CD4-positive, alpha-beta T cell (primary cell): ENCODE measurements at places on chromosomes 7 and 10.

- DNase-seq, result no peak
Measured at GRCh38 chr10:71964743-71965515, 734 bp downstream of the CHST3 start.

- no peak for DNase-seq
Measured at GRCh38 chr7:117685795-117686194, 187.4 kb downstream of the CTTNBP2 start.

DNA sequence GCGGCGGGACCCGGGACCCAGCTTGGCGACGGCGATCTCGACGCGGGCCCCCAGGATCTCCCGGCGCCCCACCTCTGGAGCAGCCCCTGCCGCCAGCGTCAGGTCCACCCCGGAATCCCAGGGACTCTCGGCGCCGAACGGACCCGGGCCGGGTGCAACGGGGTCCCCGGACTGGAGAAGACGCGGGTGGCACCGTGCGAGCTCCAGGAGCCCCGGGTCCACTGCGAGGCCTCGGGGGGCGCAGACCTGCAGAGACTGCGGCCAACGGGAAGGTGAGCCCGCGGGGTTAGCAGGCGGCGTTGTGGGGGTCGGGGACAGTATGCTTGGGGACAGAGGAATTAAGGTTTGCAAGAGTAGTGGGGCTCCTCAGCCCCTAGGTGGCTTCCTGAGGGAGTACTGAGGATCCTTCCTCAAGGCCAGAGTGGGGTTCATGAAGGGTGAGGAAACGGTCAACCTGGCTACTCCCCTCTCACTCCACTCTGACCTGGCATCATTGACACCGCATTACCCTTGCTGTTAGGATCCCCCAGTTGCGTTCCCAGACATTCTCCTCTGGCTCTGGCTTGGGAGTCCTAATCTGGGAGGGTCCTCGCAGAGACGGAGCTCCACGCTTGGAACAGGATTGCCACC is 353 bp downstream of the EPHB6 start:
- no peak for DNase-seq

DNA sequence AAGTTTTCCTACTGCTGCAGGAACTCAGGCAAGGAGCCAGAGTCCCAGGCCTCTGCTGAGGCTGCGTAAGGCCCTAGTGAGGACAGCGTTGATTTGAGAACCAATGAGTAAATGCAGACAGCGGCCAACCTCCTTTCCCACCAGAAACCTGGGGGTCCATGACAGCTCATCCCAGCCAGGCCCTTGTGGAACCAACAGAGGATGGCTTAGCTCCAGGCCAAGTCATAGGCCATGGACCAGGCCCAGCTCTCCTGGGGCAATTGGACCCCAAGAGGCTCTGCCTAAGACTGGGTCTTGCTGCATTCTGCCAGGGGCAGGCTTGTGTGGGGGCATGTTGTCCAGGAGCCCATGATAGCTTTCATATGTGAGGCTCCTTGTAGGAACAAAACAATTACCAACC is 65.4 kb upstream of the PPP1R3C start:
- no peak for DNase-seq

GRCh38 chr10:88457660-88458059 is 125.5 kb downstream of the RNLS start:
- DNase-seq, result no peak

GRCh38 chr7:150897502-150898474 is 45.5 kb downstream of the AOC1 start:
- no peak for DNase-seq

GRCh38 chr7:156334636-156335035 is 305.9 kb upstream of the RNF32 start:
- no peak for DNase-seq

DNA sequence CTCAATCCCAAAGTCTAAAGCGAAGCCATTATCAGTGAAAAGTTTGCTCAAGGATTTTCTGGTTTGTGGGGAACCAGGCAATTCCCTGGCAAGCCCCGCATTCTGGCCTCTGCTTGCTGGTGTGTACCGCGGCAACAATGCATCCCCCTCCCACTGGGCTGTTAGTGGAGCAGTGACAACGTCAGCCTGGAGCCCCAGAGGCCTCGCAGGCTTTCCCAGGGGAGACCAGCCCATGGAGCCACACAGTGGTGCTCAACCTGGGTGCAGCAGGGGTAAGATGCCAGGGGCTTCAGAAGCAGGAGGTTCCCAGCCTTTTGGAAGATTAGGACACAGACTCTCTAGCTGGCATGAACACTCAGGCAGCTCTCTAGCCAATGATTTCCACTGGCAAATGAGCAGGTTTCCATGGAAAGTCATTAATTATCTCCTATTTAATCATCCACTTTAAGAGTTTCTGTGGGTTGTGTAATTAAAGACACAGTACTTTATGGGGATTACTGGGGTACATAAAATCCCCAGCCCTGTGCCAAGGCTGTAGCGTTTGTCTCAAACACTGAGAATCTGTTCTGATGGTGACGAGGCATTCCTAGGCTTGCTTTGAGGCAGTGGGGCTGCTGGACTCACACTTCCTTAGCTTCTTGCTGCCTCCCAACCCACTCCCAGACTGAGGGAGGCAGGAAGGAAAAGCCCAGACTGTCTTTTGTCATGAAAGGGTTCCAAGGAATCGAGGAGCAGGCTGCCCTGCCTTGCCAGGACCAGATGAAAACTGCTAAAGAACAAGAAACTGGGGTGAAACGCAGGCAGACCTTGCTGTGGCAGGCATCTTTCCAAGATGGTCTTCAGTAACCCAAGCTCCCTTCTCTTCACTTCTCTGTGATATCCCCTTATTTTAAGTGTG is 411.9 kb upstream of the SHH start:
- no peak for DNase-seq

DNA sequence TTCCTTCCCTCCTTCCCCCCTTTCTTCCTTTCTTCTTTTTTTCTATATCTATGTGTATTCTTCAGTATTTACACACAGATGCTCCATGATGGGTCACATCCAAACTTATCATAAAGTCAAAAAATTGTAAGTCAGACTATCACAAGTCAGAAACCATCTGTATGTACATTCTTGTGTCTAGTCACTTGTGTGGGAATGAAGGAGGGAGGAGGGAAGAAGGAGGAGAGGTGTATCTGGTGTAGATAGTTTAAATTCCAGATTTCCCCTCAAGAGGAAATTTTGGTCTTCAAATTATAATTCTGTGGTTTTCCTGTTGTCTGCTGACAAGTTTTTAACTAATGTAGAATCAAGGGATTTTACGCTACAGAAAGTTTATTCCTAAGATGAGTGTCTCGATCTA is 287.2 kb downstream of the ETV1 start:
- DNase-seq, result no peak

DNA sequence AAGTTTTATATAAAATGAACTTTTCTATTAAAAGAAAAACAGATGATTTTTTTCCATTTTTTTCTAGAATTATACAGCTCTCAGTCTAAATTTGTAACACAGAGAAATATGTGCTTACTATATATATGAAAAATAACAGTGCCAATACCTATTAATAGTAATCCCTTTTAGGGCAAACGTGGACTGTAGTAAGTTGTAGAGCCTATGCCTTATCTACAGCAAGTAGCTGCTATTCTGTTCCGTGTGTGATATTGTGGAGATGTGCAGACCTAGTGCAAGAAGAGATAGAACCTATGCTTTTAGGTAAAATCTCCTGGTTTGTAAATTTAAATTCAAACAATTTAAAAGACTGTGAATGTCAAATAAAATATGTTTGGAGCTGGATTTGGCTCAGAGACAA is 72.9 kb downstream of the FAS start:
- DNase-seq, result no peak

DNA sequence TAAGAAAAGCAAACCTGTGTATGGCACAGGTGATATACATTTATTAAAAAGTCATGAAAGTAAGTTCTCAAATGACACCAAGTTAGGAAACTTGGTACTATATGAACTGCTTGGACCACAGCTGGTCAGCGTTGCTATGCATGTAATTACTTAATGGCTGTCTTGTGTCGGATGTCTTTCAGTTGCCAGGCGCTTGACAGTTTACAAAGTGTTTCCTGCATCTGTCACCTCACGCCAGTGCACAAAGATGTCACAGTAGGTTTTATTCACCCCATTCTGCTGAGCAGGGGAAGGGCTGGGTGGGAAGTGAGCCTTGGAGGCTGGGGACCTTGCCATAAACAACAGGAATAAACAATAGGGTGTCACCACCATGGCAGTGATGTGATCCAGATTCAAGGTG is 35.8 kb downstream of the ADAM12 start:
- DNase-seq, result no peak

- DNase-seq, result no peak
Measured at GRCh38 chr7:131905471-131905973, 349.1 kb upstream of the PODXL start.

DNA sequence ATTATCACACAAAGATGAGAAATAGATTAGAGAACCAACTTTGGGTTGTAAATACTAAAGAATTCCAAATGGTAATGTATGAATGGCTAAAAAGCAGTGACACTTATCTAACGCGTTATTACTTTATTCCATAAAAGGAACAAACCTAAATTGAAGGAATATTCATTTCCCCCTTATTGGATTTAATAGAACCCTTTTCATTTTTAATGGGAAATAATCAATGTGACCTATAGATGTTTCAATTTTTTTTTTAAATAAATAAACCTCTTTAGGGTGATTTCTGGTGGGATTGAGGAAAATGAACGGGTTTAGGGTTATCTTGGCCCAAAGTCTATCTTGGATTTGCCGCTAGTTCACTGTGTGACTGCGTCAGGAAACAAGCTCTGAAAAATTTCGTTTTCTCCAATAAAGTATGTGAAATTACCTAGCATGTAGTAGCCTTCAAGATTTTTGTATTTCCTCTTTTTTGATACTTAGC is 1.9 kb upstream of the ACBD5 start:
- DNase-seq, result no peak

- DNase-seq, result no peak
Measured at GRCh38 chr10:65358565-65358964, 1567.3 kb upstream of the LRRTM3 start.

- DNase-seq, result no peak
Measured at GRCh38 chr7:43766564-43766963, 8.1 kb downstream of the BLVRA start.

- no peak for DNase-seq
Measured at GRCh38 chr10:106384496-106384895, 780.0 kb downstream of the SORCS1 start.

GRCh38 chr7:92409357-92409756 is 37.9 kb upstream of the GATAD1 start:
- no peak for DNase-seq

DNA sequence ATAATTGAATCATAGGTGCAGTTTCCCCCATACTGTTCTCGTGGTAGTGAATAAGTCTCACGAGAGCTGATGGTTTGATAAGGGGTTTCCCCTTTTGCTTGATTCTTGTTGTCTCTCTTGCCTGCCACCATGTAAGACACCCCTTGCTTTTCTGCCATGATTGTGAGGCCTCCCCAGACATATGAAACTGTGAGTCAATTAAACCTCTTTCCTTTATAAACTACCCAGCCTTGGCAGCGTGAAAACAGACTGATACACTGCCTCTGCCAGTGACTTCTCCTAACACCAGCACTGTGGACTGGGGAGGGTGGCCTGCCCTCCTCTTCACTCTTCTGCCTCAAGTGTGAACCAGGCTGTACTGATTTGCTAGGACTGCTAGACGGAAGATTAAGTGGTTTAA is 108.6 kb downstream of the RAB11FIP2 start:
- DNase-seq, result no peak

- DNase-seq, result no peak
Measured at GRCh38 chr10:125485665-125486064, 197.3 kb downstream of the TEX36 start.

DNA sequence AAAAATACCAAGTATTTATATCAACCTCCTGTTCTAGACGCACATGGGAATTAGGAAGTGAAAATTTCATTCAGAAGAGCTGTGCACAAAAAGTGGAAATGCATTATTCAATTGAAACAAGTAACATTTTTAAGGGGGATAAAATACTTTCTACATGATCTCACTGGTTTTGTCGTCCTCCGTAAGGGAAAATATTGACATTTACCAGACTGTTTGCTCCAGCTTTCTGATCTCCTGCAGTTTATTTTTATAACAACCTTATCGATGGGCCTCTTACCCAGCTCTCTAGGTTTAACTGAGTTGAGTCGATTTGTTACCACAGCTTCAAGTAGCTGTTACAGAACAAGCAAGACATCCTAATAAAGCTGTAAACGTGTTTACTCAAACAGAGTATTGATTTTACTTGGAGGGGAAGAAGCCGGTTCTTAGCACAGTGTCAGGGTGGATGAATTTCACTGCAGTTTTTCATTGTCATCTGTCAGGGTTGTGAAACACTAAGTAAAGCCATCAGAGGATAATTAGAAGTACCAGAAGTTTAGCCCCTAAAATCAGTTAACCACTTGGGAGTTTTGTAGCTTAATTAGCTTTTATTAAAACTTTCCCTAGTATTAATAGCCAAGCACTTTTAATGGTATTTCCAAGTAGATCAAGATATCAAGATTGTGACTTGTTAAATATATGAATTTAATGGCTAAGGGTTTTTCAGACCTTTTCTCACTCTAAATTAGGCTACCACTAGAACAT is 142.6 kb upstream of the KAT6B start:
- no peak for DNase-seq

GRCh38 chr10:132884041-132884440 is 58.3 kb downstream of the CFAP46 start:
- DNase-seq, result no peak

GRCh38 chr10:114173603-114173920 is 441 bp downstream of the CCDC186 start:
- DNase-seq, result no peak

DNA sequence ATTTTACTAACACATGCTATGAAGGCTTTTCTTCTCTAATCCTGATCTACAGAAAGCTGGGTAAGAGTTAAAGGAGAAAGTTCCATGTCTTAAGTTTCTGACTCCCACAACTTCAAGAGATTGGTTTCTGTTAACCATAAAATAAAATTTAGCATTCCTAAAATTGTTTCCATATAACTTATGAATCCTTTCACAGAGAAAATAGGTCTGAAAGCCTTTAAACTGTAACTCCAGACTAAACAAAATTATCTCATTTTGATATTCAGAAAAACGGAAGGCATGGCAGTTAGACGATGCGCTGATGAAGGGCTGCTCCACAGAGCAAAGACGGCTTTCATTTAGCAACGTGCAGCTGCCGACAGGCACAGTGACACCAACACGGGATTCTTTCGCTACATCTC is 133.3 kb downstream of the SLC25A13 start:
- DNase-seq, result no peak

GRCh38 chr7:151447312-151447711 is 7.4 kb upstream of the CRYGN start:
- no peak for DNase-seq

DNA sequence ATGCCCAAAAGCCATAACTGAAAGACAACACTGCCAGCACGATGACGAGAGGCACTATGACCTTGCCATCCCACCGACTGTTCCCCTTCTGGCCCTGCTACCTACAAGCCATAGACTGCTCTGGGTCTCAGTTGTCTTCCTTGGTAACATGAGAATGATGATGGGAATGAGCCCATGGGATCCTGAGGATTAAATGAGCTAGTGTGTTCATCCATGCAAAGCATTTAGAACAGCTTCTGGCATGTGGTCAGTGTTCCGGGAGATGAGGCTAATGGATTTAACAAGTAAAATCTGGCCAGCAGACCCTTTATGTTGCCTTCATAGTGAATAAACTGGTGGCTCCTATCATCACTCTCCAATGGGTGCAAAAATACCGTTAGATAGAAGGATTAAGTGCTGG is 62.4 kb upstream of the WDR11 start:
- DNase-seq, result no peak
